ENCODE measurements at places on chromosomes 6 and 20. TPM values are rescaled to one million over a fixed set of nuclear protein-coding genes. Genes with fewer than 3 reads are reported as not detected.

Gene TCP1
- 55.7 TPM for total RNA-seq

Gene LST1
- 6.9 TPM for total RNA-seq

Gene DDO
- total RNA-seq, result not detected

Gene CST1
- not detected for total RNA-seq

Gene MTFR2
- not detected for total RNA-seq

Gene CYP39A1
- total RNA-seq, result 6.3 TPM

Gene PREP
- total RNA-seq, result 21.8 TPM

Gene ZC2HC1B
- not detected for total RNA-seq

Gene ARG1
- not detected for total RNA-seq

Gene GNMT
- 67.2 TPM for total RNA-seq

Gene ISM1
- total RNA-seq, result 3.1 TPM

Gene TCF21
- 1.3 TPM for total RNA-seq

Gene GLP1R
- 5.7 TPM for total RNA-seq

DNA sequence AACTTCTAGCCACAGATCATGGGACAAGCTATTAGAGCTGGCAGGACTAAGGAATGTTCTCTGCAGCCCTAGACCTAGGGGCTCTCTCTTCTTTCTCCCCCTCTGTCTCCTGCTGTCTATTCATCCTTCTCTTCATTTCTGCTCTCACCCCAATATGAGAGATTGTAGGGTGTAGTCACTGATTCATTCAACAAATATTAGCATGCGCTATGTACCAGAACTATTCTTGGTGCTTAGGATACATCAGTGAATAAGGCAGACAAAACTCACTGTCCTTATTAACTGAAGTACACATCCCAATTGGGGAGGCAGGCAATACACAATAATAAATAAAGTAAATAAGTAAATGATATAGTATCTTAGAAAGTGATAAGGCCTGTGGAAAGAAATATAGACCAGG is 14.7 kb upstream of the SIRPB2 start:
- no peak for DNase-seq

- DNase-seq, result no peak
These were observed 36.8 kb downstream of the GCM1 start for GRCh38 chr6:53111865-53112264.

DNA sequence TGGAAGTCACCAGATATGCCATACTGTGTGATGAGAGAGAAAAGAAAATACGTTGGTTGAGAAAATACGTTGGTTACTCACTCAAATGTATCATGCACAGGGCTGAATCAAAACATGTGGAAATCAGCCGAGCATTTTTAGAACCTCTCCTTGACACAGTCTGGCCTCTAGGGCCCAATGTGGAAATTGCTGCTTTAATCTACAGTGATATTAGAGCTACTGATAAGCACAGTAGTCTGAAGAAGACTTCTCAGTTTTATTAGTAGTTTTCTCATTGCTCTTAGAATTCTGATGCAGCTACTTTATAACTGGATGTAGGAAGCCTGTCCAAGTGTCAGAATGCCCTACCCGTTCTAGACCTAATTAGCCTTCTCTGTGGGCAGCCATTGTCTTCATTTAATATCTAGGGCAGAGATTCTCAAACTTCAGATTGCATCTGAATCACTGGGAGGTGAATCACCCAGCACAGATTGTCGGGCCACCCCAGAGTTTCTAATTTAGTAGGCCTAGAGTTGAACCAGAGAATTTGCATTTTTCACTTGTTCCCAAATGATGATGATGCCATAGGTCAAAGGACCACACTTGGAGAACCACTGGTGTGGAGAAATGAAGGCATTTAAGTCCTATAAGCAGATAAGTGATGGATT is 229.1 kb downstream of the PLCB1 start:
- peak; percentile 30 for DNase-seq

- DNase-seq, result no peak
These were observed 79.2 kb upstream of the LY86 start for GRCh38 chr6:6509284-6509683.

DNA sequence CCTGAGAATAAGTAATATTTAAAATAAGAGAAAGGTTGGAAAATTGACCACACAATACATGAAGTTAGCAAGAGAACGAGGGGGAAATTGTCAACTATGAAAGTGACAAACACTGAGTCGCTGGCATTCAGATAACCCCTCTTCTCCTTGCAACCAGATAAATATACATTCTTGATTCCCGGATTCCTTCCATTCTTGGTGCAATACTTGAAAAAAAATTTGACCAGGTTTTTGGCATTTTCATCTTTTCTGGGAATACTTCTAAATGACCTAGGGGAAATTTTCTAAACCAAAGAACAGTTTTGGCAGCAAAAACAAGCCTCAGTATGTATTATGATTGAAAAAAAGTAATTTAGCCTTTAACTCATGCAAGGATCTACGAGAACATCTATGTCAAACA is 164.0 kb downstream of the PDE7B start:
- no peak for DNase-seq

DNA sequence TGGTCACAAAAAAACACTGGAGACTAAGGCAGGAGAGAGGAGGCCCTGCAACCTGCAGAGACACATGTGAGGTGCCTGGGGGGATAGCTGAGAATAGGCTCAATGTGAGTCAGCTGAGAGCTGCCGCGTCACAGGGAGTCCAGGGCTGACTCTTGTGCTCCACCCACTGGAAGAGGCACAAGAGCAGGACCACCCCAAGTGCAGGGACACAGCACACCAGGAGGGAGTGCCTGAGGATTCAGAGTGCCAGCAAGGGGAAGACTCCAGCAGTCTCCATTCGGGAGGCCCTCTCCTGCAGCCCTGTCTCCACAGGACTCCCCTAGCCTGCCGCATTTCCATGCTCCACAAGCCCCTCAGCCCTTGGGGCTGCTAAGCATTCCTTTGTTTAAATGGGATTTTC is 105.5 kb downstream of the HUS1B start:
- DNase-seq, result no peak

DNA sequence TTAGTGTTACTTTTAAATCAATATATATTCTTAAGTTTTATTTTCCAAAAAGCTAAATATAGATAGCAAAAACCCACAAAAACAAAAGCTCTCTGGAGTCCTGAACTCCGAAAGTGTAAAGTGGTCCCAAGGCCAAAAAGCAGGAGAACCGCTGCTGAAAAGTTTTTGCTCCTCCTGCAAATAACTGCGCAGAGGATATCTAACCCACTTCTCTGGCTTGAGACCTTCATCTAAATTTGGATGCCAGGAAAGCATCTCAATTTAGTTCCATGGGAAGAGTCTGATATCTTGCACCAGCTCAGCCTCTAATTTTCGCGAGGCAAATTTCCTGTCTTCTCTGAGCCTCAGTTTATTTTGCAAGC is 523 bp downstream of the MRPS10 start:
- DNase-seq, result no peak

GRCh38 chr6:69593706-69594105 is 203.1 kb downstream of the LMBRD1 start:
- no peak for DNase-seq

GRCh38 chr6:151722342-151722741 is 85.1 kb upstream of the ESR1 start:
- DNase-seq, result no peak

DNA sequence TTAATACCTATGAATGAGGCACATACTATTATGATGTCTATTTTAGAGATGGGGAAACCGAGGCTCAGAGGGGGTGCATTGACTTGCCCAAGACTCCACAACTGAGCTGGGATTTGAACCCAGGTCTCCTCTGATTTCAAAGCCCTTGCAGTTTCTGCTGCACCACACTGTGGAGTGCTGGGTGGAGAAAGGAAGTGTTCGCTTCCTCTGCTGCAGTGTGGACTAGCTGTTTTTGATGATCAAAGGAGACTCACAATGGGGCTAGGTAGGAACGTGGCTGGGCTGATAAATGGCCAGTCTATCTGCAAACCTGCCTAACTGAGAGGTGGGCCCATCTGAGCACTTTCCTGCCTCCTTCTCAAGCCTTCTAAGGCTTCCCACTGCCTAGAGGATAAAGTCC is 87.2 kb downstream of the CD40 start:
- no peak for DNase-seq

DNA sequence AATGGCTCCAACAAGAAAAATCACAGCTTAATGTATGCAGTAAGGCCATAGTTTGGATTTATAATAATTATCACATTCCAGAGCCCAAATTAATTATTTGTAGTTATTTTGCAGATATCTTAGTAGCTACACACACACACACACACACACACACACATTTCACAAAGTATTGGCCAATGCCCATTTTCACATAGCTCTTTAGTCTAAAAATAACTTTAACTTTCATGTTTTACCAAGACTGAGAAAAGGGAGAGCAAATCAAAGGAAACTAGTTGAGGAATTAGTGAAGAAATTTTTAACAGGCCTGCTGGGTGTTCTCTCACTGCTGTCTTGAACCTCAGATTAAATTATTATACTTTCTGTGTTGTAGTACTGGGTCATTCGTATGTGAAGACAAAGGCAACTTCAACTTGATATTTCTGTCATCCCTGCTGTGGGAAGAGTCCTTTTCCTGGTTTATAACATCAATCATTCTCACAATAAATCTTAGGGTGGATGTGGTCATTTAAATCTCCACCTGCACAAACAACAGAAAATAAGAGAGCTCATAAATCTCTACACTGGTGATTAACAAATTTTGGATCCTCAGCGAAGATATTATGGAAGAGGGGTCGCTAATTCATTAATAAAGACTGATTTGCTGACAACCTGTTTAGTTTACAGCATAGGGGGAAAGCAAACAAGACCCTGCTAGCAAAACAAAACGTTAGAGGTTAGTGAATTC is 1.6 kb upstream of the TCF21 start:
- no peak for DNase-seq

GRCh38 chr6:169240591-169241390 is 12.9 kb downstream of the THBS2 start:
- no peak for DNase-seq

DNA sequence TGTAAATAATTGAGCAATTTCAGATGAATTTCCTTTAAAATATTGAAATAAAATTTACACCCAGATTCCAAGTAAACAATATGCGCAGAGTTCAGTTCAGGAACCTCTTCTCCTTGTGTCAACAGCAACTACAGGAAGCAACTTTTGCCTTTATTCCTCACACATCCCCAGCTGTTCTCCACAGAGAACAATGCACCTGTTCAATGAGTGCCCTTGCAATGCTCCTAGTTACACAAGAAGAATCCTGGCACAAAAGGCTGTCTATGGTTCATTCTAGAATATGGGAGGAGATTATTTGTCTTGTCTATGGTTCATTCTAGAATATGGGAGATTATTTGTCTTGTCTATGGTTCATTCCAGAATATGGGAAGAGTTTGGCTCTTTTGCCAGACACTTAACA is 454.9 kb downstream of the BTBD3 start:
- DNase-seq, result no peak

- DNase-seq, result no peak
These were observed 27.4 kb downstream of the TRAM2 start for GRCh38 chr6:52549428-52549827.

DNA sequence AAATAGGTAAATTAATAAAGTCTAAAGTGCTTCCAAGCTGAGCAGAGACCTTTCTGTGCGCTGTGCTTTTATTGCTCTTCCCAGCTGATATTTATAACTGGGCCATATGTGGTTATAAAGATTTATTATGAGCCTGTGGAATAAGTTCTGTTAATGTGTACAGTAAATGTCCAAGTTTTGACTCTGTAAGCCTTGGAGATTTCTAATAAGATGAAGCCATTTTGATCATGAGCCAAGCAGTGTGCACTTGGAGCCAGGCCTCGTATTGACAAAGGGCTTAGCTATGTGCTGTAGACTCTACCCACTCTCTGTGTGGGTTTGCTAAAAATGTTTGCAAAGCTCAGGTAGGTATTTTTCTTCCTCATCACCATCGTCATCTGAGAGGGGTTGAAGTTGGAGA is 361.1 kb downstream of the FOXA2 start:
- no peak for DNase-seq

GRCh38 chr6:24931718-24932691 is 3.8 kb downstream of the RIPOR2 start:
- DNase-seq, result no peak

GRCh38 chr6:64376394-64376793 is 740.8 kb downstream of the PHF3 start:
- DNase-seq, result no peak
